ENCODE measurements at places on chromosomes 2 and 18. TPM values are rescaled to one million over a fixed set of nuclear protein-coding genes. Genes with fewer than 3 reads are reported as not detected.

LAMA3 gene
- total RNA-seq: 106 TPM

DQX1 gene
- 9.6 TPM for total RNA-seq

GALR1 gene
- total RNA-seq: 0.98 TPM

AQP12B gene
- total RNA-seq: not detected

ASPRV1 gene
- total RNA-seq: 0.49 TPM

MYO1B gene
- 43.7 TPM for total RNA-seq

TM4SF20 gene
- not detected for total RNA-seq

DNA sequence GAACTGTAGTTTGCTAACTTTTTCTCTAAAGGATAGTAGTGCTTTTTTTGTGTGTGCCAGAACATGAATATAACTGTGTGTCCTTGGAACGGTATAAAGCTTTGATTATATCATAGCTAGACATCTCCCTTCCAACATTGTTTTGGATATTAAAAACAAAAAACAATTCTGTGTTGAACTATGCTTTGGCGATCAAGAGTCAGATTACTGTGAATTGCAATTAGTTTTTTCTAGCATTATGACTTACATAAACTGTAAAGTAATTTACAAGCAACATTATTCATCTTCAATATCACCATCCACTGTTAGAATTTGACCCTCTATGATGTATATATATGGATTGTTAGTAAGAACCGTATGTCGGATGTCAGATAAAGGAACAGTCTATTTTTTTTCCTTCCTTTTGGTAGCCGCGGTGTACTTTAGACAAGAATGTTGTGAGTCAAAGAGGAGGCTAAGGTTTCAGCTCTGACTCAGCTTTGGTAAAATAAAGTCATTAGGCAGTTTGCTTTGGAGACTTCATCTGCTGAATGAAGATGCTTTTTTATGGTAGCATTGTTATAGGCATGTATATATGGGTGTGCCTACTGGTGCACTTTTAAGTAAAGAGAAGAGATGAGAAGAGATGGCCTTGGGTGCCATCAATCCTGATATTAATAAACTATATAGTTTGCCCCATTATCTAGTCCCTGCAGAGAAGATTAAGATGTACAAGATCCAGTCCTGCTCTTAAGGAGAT lies 76.4 kb downstream of the LTBP1 start:
- H3K36me3 ChIP-seq: no peaks in the 10 kb centered on the region
- no peak overlapping the region for H3K27ac ChIP-seq
- H3K4me3 ChIP-seq: no peak overlapping the region
- H3K4me1 ChIP-seq: no peaks in the 10 kb centered on the region

GRCh38 chr2:161825429-161825828 lies 201.2 kb downstream of the SLC4A10 start:
- H3K27me3 ChIP-seq: no peaks in the 10 kb centered on the region
- DNase-seq: no peak
- no peak overlapping the region for H3K27ac ChIP-seq
- H3K4me1 ChIP-seq: no peaks in the 10 kb centered on the region
- no peaks in the 10 kb centered on the region for H3K36me3 ChIP-seq

- peaks cover 9% of the 10 kb centered on the region for H3K4me1 ChIP-seq
- H3K4me3 ChIP-seq: no peak overlapping the region
- H3K27me3 ChIP-seq: no peaks in the 10 kb centered on the region
- H3K36me3 ChIP-seq: no peaks in the 10 kb centered on the region
Measured at GRCh38 chr2:111186933-111187332, 66.2 kb downstream of the BCL2L11 start.

GRCh38 chr2:219416235-219416602 lies 2.0 kb upstream of the DES start:
- peak overlapping the region; percentile 66 for H3K27ac ChIP-seq
- no peaks in the 10 kb centered on the region for H3K27me3 ChIP-seq
- H3K4me1 ChIP-seq: peaks cover 22% of the 10 kb centered on the region
- no peak overlapping the region for H3K4me3 ChIP-seq
- DNase-seq: no peak
- H3K36me3 ChIP-seq: no peaks in the 10 kb centered on the region

- H3K36me3 ChIP-seq: no peaks in the 10 kb centered on the region
- H3K27me3 ChIP-seq: no peaks in the 10 kb centered on the region
- H3K27ac ChIP-seq: peak overlapping the region; percentile 65
- peaks cover 70% of the 10 kb centered on the region for H3K4me1 ChIP-seq
- DNase-seq: peak; percentile 80
- no peak overlapping the region for H3K4me3 ChIP-seq
Measured at GRCh38 chr2:20067992-20068584, 16.7 kb upstream of the LAPTM4A start.

DNA sequence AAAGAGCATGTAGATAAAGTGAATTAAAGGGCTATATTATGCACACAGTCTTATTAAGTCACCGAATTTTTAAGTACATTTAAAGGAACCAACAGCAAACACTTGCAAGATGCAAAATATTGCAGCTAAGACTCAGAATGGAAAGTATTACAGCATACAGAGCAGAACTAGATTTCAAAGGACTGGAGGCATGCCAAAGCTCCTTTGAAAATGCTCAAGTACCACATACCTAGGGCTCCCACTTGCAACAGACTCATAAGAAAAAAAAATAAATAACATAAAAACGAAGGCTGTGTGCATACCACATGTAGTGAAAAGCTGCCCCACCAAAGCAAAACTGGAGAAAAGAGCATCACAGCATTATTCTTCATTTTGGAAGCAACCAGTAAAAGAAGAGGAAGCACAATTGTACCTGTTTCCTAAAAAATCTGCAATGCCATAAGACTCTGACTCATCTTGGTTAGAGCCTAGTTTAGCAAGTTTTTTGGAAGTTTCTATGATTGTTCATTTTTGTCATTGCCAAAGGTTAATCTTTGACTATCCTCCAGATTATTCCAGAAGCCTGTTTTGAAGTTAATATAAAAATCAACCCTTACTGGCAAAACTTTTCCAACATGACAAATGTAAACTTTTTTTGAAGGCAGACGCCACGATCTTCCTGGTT lies 306.0 kb upstream of the COL3A1 start:
- no peak overlapping the region for H3K4me3 ChIP-seq
- no peak for DNase-seq
- H3K4me1 ChIP-seq: no peaks in the 10 kb centered on the region
- no peaks in the 10 kb centered on the region for H3K27me3 ChIP-seq

DNA sequence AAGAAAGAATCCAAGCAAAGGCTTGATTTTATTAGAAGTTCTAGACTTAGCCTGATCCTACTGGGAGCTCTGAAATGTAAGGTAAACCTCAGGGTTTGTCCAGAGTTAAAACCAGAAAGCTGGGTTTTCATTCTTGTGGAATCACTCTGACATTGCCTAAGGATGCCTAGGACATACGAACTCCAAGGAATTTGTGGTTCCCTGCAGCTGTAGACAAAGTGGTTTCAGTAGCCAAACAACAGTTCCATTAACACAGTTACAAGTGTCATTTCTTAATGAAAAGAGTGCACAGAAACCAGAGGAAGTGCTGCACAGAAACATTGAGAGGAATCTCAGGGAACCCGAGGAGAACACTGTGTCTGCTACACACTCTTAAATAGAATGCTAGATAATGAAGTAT lies 221.4 kb upstream of the ST6GAL2 start:
- DNase-seq: no peak
- no peak overlapping the region for H3K4me3 ChIP-seq
- no peak overlapping the region for H3K27ac ChIP-seq
- H3K27me3 ChIP-seq: no peaks in the 10 kb centered on the region

- DNase-seq: no peak
- H3K4me1 ChIP-seq: no peaks in the 10 kb centered on the region
- no peaks in the 10 kb centered on the region for H3K27me3 ChIP-seq
- no peak overlapping the region for H3K4me3 ChIP-seq
Measured at GRCh38 chr2:158567208-158567607, 110.5 kb downstream of the PKP4 start.

- no peak overlapping the region for H3K4me3 ChIP-seq
- H3K36me3 ChIP-seq: no peaks in the 10 kb centered on the region
- no peak overlapping the region for H3K27ac ChIP-seq
- no peaks in the 10 kb centered on the region for H3K27me3 ChIP-seq
Measured at GRCh38 chr2:164115806-164116205, 380.0 kb upstream of the FIGN start.

DNA sequence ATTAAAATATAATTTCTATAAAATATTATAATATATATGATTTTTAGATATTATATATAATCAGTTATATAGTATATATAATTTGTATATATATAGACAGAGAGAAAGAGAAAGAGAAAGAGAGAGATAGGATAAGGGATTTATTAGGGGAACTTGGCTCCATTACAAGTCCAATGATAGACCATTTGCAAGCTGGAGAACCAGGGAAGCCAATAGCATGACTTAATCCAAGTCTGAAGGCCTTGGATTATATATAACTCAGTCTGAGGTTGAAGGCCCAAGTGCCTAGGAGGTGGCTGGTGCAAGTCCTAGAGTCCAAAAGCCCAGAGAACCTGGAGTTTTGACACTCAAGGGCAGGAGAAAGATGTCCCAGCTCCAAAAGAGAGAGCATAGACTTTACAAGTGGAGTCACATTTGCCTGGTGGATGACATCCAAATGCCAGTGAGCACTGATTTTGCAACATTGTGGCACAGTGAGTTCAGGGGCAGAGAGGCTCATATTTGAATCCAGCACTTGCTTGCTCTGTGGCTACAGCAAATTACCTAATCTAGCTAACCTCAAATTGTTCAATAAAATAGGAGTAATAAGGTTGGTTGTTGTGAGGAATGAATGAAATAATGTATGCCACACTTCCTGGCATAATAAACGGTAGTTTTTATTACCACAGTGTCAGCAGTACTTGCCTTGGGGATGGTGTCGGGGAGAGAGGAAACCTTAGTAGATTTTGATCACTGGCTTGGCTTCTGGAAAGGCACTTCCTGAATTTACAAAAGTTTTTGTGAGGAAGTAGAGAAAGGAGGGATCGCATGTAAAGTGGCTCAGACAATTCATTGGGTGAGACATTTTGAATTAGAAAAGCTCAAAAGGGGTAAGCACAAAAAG lies 69.6 kb upstream of the CD28 start:
- H3K4me1 ChIP-seq: peaks cover 20% of the 10 kb centered on the region
- H3K27ac ChIP-seq: peak overlapping the region; percentile 53
- no peaks in the 10 kb centered on the region for H3K36me3 ChIP-seq
- no peak for DNase-seq
- no peaks in the 10 kb centered on the region for H3K27me3 ChIP-seq

DNA sequence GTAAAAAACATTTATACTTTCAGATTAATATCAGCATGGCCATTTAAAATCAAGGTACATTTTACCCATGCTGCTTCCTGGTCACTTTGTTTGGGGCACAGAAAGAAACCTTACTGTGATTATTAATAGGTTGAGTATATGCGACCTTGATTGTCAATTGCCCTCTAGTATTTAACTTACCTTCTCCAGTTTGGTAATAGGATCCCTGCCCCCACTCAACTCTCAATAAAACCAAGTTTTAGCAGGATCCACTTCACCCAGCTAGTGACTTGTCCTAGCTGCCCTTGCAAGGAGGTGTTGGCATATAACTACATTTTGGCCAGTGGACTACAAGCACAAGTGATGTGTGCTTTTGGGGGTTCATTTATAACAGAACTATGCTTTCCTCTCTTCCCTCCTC lies 34.3 kb downstream of the FANCL start:
- no peak overlapping the region for H3K4me3 ChIP-seq
- H3K36me3 ChIP-seq: no peaks in the 10 kb centered on the region
- DNase-seq: no peak
- H3K27ac ChIP-seq: no peak overlapping the region
- H3K4me1 ChIP-seq: peaks cover 3% of the 10 kb centered on the region

DNA sequence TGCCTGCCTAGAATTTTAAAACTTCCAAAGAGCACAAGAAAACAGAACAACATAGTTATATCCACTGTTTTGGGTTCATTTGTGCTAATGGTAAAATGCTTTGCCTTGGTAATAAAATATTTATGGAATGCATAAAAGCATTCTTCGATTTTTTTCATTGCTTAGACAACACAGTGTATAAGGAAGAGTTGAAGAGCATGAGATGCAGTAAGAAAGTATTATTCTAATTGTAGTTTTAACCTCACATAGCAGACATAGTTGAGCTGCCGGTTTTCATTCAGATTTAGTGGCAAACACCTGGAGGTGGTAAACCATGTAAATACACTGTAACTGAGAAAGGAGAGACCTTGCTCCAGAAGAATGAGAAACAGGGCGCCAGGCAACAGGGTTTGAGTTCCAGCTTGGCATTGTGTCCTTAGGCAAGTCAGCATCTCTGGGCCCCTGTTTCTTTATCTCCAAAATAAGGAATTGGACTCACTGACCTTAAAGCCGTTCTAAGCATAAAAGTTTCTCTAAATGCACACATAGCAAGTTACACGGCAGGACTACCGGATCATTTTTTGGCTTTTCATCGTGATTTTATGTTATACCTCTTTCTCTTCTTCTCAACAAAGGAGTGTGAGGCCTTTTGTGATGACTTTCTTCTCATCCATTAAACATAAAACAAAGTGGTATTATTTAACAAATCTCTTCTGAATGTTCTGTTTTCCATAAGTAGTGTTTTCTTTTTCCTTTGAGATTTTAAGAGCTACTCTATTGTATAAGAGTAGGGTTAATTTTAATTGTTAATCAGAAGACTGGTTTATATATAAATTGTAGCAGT lies 7.9 kb downstream of the UGP2 start:
- no peaks in the 10 kb centered on the region for H3K36me3 ChIP-seq
- peaks cover 85% of the 10 kb centered on the region for H3K4me1 ChIP-seq
- no peaks in the 10 kb centered on the region for H3K27me3 ChIP-seq
- no peak overlapping the region for H3K27ac ChIP-seq
- DNase-seq: no peak
- no peak overlapping the region for H3K4me3 ChIP-seq

GRCh38 chr2:102301867-102302362 lies 9.4 kb upstream of the IL1RL1 start:
- no peaks in the 10 kb centered on the region for H3K36me3 ChIP-seq
- H3K4me1 ChIP-seq: no peaks in the 10 kb centered on the region
- no peak for DNase-seq
- H3K4me3 ChIP-seq: no peak overlapping the region
- no peak overlapping the region for H3K27ac ChIP-seq
- H3K27me3 ChIP-seq: no peaks in the 10 kb centered on the region

Data from vagina (tissue), 2 donors.